H54 (cell line): ENCODE measurements at places on chromosomes 7 and 10.

DNA sequence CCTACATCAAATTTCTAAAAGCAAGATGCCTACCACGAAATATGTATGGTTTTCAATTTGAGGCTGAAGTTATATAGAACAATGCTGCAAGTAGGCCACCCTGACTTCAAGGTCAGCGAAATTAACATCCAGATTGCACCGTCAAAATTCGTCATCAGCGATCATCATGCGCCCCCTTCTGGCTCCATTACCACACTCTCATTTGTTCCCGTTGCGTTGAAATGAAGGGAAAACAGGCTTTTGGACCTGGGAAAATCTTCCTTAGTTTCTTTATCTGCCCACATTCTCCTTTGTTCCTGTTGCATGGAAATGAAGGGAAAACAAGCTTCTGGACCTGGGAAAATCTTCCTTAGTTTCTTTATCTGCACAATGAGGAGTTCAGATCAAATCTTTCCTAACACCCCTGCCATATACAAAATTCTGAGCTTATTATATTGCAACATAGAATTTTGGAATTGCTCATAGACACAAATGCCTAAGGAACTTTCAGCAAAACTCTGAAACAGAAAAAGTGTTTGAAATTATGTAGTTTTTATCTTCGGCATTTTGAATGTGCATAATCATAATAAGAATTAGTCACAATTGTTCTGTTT is 98.2 kb upstream of the PRKCQ start:
- no peak for DNase-seq

GRCh38 chr10:43598446-43598845 is 7.8 kb upstream of the ZNF485 start:
- no peak for DNase-seq

GRCh38 chr7:45698303-45699014 is 124.3 kb downstream of the ADCY1 start:
- no peak for DNase-seq

DNA sequence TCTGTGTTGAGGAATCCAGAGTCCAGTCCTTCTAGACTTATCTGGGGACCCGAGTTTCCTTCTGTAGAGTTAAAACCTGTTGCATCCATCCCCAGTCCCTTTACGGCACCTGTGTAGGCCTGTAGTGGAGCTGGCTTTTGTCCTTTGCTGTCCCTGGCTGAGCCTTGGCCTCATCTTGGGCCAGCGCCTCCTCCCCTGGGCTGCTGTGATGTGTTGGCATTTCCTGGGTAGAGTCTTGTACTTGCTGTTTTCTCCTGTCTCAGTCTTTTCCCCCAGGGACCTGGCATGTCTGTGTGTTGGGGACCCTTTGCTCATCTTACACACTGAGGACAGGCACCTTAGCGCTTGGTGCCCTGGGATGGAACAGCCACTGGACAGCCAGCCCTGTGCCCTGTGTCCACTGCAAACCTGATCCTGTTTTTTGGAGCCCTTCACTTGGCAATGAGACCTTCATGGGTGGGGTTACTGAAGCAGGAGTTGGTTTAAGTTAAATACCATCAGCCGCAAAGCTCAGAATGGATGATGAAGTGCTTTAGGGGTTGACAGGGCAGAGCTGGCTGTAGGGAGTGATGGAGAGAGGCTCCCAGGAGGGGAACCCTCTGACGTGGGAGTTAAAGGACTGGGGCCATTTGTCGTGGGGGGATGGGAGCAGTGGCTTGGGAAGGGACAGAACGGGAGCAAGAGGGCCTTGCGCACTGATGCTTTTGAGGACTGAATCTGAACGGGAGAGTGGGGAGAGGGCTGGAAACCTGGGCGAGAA is 50.9 kb downstream of the CUX1 start:
- no peak for DNase-seq

DNA sequence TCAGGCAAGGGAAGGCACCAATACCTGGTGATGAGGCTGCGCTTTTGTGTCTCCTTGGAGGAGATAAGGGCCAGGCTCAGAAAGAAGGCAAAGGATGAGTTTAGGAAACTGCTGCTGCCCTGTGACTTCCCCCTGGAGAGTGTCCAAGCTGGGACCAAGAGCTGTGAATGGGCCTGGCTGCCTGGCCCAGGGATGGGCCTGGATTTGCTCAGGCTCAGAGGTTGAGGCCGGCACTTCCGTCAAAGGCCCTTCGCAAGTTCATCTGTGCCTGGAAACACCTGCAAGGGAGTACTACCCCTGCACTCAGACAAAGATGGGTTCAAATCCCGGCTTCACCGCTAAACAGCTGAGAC is 50.5 kb upstream of the NANOS1 start:
- DNase-seq = no peak

DNA sequence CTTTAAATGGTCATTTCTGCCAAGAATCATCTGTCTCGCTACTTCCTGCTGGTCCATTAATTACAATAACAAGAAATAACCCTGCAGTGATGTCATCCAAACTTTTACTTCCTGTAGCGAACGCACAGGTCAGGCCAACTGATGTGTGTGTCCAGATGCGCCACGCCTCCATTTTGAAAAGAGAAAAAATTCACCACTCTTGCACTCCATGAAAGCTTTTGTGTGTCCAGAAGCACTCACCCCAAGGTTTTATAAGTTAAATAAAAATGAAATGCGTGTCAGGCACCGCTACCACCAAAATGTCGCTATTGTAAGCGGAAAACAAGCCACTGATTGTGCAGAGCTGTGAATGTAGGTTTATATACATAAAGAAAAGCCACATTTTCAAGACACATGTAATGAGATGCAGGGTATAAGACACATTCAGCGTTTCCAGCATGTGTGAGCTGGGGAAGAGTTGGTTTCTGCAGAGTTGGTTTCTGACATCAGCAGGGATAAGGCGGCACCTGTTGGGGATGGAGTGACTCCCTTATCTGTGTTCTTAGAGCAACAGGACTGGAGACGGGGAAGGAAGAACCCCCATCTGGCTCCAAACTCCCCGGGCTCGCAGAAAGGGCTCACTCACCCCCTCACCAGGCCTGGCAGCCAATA is 83.3 kb downstream of the CTBP2 start:
- DNase-seq = no peak

DNA sequence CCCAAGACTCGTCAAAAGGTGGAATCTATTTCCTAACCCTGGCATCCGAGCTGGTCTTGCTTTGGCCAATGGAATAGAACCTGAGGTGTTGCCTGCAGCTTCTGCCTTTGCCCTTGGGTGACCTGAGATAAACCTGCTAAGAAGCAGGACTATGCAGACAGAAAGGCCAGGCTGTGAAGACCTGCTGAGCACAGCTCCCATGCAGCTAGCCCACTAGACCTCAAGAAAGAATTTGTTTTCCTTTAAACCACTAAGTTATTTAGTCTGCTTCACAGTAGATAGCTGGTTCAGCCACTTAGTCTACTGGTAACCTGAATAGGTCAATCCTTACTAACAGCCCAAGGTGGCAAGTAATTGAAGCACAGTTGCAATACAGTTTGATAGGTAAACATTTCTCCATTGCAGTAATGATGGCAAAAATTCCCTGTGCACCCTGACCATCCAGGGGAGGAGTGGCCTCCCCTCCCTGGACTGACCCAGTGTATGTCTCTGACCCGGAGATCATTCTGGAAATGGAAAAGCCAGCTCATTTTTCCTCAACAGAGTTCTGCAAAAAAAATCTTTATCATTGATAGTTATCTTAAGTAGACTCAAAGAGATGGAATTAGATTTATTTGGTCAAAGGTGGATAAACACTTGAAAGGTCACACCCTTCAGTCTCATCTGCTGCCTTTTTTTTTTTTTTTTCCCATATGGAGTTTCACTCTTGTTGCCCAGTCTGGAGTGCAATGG is 20.0 kb downstream of the TNS3 start:
- no peak for DNase-seq

GRCh38 chr7:96621932-96622331 is 87.7 kb downstream of the SEM1 start:
- no peak for DNase-seq

DNA sequence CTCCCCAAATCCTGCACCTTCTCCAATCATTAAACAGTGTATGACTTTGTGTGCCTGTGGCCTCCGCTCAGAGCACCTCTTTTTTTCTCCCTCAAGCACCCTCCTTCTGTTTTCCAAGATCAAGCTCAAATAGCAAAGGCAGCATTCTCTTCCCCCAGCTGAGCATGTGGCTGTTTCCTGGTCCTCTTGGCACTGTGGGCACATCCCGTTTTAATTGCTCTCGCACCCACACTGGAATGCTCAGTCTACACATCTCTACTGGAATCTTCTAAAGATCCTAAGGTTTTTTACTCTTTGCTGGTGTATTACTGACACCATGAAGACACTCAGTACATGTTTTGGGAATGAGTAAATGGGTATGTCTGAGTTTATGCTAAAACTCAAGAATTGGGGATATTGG is 107.4 kb downstream of the WDFY4 start:
- no peak for DNase-seq

- no peak for DNase-seq
Measured at GRCh38 chr7:24436131-24436920, 136.9 kb upstream of the PALS2 start.

GRCh38 chr10:48592346-48592745 is 12.5 kb downstream of the ARHGAP22 start:
- no peak for DNase-seq

- DNase-seq = no peak
Measured at GRCh38 chr10:79245539-79246208, 101.6 kb upstream of the PPIF start.

DNA sequence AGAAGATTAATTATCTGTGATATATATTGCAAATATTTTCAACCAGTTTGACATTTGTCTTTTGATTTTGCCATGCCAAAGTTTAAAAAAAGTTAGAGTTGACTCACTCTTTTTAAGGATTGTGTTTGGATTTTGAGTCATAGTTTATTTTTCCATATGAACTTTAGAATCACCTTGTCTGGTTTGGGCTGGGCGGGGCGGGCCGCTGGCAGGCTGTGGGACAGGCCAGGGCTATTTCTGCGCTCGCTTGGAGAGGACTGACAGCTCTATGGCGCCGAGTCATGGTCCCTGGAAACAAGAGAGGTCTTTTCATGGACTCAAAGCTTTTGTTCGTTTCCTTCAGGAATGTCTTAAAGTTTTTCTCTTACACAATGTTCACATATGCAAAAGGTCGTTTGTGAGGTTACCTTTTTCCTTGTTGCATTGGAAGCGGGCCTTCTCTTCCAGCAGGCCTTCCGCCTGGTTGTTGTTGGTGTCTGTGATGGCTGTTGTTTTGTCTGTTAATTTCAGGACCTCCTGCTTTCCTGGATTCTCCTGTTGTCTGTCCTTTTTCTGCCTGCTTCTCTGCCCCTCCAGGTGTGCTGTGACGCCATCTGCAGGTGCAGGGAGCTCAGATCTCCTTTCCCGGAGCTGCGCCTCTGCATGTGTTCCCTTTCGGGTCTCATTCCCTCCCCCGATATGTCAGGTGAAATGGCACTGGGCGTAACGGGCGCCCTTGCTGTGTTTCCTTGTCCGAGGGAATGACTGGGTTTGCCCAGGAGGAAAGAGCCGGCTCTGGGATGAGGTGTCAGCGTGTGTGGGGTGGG is 53.8 kb downstream of the INPP5A start:
- DNase-seq = peak; percentile 34

- DNase-seq = no peak
Measured at GRCh38 chr7:2110610-2111396, 121.9 kb downstream of the MAD1L1 start.

- DNase-seq = no peak
Measured at GRCh38 chr10:87640043-87640442, 19.6 kb upstream of the PAPSS2 start.

GRCh38 chr7:16078076-16078952 is 343.0 kb downstream of the CRPPA start:
- no peak for DNase-seq

- DNase-seq = no peak
Measured at GRCh38 chr7:129466796-129467195, 32.6 kb downstream of the STRIP2 start.

- no peak for DNase-seq
Measured at GRCh38 chr10:117259279-117259678, 18.4 kb downstream of the SLC18A2 start.

DNA sequence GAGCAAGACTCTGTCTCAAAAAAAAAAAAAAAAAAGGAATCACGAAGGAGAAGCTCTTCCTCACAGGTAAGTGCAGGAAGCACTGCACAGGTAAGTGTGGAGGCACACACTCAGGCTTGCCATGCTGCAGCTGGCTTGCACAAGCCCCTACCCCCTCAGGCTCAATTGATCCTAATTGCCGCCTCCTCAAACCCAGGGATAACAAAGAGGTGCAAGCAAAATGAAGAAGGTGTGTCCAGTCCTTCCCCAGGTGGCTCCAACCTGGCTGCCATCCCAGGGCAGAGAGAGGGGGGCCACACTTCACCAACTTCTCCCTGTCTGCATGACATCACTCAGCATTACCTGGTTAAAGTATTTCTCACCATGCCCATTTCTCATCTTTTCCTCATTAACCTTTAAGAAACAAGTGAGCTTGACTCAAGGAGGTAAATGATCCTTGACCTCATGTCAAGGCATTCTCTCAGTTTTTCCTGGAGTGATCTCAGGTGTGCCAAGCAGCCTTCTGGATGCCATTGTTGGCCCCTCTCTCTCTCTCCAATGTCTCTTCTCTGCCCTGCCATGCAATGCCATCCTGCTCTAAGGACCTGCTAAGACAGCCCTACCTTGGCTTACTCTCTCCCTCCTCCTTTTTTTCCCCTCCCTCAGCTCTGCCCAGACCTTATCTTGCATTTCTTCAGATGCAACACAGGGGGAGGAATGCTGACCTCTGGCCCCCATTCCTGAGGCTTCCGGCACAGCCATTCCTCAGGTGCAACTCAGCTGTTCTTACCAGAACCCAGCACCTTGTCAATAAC is 13.0 kb upstream of the TRPV6 start:
- DNase-seq = no peak

- DNase-seq = no peak
Measured at GRCh38 chr7:28596245-28596935, 184.1 kb downstream of the CREB5 start.

DNA sequence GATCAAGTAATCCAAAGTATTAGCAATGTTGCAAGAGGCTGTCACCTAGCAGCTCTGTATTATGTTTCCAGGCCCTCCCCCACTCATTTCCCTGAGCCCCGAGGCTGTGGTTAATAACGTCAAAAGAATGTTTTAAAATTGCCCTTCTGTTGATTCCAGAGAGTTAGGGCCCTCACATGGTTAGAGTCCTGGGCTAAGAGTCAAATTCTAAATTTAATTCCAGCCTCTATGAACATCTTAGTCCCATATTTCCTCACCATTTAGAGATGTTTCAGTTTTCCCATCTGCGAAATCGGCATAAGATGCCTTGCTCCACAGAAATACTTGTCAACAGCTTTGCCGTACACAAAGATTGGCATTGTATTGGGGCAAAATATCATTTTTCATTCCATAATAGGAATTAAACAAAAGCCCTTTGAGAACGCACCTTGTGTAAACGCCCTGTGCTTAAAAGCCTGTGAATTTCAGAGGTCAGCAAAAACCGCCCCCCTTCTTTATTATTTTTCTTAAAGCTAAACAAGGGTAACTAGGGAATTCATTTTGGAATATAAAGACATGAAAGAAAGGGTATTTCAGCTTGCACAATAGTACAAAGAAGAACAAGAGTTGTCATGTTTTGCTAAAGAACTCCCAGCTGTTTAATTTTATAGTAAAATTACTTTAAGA is 135.8 kb downstream of the ARID5B start:
- DNase-seq = no peak

DNA sequence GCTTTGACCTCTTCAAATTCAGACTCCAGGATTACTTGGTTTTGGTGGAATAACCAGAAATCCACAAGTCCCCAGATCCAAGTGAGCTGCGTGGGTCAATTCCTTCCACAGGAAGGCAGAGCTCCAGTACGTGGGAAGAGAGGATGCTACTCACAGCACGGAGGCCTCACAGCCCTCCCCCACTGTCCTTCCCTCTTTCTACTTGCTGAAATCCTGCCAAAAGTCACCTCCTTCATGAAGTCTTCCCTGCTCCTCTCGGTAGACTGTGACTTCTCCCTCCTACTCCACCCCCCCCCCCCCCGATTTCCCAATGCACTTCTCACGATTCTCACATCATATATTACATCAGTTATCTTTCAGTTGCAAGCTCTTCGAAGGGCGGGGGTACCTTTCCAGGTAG is 12.3 kb downstream of the CAMK2G start:
- no peak for DNase-seq
